NCI-H774 (cell line): ENCODE measurements at places on chromosomes 11 and 22.

- no peak for DNase-seq
Observed at GRCh38 chr11:17972987-17973386, 39.9 kb downstream of the SERGEF start.

- DNase-seq: no peak
Observed at GRCh38 chr11:84022695-84023094, 736.5 kb upstream of the CCDC90B start.

GRCh38 chr11:112719736-112720525 lies 241.3 kb upstream of the NCAM1 start:
- no peak for DNase-seq

- no peak for DNase-seq
Observed at GRCh38 chr11:67024410-67024809, 1.5 kb downstream of the SYT12 start.
